ENCODE measurements at places on chromosomes 2 and 18. TPM values are rescaled to one million over a fixed set of nuclear protein-coding genes. Genes with fewer than 3 reads are reported as not detected.

DNA sequence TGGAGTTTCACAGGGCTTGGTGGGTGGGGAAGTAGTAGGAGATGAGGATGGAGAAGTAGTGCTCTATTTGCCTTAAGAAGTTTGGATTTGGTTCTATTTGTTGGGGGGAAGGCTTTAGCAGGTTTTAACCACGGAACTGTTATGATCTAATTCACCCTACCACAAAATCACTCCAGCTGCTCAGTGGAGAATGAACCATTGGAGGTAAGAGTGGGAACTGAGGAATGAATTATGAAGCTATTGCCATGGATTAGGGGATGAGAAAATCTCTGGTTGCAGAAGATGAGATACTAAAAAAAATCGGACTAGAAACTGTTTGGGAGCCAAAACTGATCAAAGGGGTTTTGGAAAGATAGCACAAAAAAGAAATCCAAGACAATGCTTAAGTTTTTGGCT, 488.9 kb downstream of the DLGAP1 start:
- DNase-seq, result no peak
- H3K4me3 ChIP-seq, result no peak overlapping the region

- no peak overlapping the region for H3K27ac ChIP-seq
- H3K4me1 ChIP-seq, result no peaks in the 10 kb centered on the region
- no peaks in the 10 kb centered on the region for H3K36me3 ChIP-seq
- DNase-seq, result no peak
- no peaks in the 10 kb centered on the region for H3K27me3 ChIP-seq
- no peak overlapping the region for H3K4me3 ChIP-seq
Observed at GRCh38 chr18:42706029-42706608, 409.4 kb downstream of the RIT2 start.

DNA sequence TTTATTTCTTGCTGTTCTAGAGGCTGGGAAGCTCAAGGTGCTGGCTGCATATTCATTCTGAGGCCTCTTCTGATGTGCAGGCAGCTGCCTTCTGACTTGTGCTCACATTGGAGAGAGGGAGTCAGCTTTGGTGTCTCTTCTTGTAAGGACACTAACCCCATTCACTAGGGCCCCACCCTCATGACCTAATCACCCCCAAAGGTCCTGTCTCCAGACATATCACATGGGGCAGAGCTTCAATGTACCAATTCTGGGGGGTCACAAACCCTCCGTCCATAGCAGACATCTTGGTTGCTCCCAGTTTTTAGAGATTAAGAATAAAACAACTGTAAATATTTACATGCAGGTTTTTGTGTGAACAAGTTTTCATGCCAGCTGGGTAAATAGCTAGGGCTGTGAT, 109.1 kb downstream of the RTP5 start:
- H3K4me1 ChIP-seq, result no peaks in the 10 kb centered on the region
- no peak for DNase-seq
- H3K4me3 ChIP-seq, result no peak overlapping the region
- no peaks in the 10 kb centered on the region for H3K27me3 ChIP-seq

DNA sequence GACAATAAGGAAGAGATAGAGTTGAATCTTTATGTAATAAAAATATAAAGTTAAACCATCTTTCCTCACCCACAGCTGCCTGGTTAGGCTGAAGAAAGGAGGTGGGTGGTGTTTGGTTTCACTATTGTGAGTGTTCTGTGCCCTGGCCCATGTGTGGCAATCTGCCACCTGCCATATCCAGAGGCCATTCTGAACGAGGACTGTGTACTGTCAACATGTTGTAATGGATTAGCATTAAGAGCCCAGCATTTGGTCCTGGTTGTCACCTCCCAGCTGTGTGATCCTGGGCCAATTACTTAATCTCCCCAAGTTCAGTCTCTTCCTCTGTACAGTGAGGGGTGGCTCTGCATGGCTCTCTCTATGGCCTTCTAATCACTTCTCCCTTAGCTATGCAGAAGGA, 118.2 kb upstream of the SEC11C start:
- no peak for DNase-seq
- peaks cover 8% of the 10 kb centered on the region for H3K27me3 ChIP-seq
- H3K27ac ChIP-seq, result no peak overlapping the region
- H3K36me3 ChIP-seq, result no peaks in the 10 kb centered on the region

DNA sequence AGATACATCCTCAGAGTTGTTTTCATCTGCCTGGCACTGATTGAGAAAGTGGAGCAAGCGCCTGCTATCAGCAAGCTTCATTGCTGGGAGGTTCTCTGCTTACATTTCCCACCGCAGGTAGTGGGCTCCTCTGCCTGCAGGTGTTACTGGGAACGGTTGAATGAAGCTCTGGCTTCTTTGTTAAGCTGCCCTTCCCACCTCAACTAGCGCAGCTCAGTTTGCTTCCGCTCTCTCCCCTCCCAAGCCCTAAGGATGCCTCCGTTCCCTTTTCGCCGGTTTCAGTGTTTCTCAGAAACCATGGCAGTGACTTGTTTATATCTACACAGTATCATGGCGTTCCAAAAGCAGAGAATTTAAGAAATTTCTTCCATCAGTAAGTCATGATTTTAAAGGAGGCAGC, 72.2 kb upstream of the B3GNT7 start:
- no peaks in the 10 kb centered on the region for H3K36me3 ChIP-seq
- H3K27me3 ChIP-seq, result peaks cover 7% of the 10 kb centered on the region
- no peak for DNase-seq
- peaks cover 4% of the 10 kb centered on the region for H3K4me1 ChIP-seq

DNA sequence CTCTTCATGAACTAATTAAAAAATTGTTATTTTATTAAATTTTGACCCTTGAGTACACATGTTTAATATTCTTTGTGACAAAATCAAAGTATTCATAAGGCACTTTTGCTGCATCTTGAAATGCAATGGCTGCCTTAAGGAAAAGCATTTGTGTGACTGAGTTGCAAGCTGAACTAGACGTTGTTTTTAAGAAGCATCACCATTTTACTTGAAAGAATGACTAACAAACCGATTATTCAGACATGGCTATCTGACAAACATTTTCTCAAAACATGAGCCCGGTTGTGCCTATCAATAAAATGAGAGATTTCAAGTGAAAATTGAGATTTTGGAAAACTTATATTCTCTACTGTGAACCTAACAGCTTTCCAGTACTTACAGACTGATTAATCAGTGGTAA, 2.8 kb downstream of the GCFC2 start:
- H3K36me3 ChIP-seq, result peaks cover 38% of the 10 kb centered on the region
- no peak overlapping the region for H3K27ac ChIP-seq
- no peak for DNase-seq

DNA sequence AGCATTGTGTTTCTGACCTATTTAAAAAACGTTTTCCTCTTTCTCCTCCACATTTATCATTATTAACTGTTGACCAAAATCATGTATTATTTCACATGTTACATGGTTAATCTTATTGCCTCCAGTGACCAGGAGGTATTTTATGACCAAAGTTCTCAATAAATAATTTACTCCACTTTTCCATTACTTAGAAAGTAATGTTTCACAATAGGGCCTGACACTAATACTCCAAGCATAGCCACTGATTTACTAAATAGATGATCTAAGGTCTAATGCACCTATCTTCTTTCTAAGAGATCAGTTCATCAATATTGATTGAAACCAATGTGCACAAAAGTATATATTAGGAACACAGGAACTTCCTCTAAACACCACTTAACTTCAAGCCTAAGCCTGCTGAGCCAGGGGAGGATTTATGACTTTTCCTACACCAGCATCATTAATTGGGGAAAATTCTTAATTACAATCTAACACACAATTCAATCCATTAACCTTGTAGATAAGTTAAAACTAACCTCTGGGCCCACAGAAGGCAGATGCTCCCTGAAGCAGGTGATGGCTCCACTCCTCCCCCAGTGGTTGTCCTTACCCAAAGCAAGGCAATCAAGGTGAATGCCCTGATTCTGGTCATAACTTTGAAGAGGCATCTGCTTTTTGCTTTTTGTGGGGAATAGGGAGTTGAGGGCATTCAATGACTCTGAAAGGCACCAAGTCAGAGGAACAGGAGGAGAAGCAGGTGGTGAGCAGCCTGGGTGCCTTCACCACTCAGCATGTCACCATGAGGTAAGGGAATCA, 33.9 kb downstream of the RBMS1 start:
- no peaks in the 10 kb centered on the region for H3K27me3 ChIP-seq
- H3K27ac ChIP-seq, result no peak overlapping the region
- peaks cover 3% of the 10 kb centered on the region for H3K36me3 ChIP-seq
- H3K4me3 ChIP-seq, result no peak overlapping the region
- H3K4me1 ChIP-seq, result peaks cover 51% of the 10 kb centered on the region
- no peak for DNase-seq

- H3K27ac ChIP-seq, result no peak overlapping the region
- H3K27me3 ChIP-seq, result peaks cover 1% of the 10 kb centered on the region
- DNase-seq, result no peak
- no peaks in the 10 kb centered on the region for H3K36me3 ChIP-seq
- no peaks in the 10 kb centered on the region for H3K4me1 ChIP-seq
Observed at GRCh38 chr2:58680755-58681310, 439.7 kb upstream of the FANCL start.

GRCh38 chr2:65826567-65826966, 394.2 kb upstream of the SPRED2 start:
- no peak overlapping the region for H3K27ac ChIP-seq
- no peaks in the 10 kb centered on the region for H3K36me3 ChIP-seq
- H3K4me3 ChIP-seq, result no peak overlapping the region
- DNase-seq, result no peak
- H3K27me3 ChIP-seq, result peaks cover 4% of the 10 kb centered on the region

GRCh38 chr2:164875334-164876205, 33.9 kb upstream of the COBLL1 start:
- no peak overlapping the region for H3K27ac ChIP-seq
- no peaks in the 10 kb centered on the region for H3K4me1 ChIP-seq
- no peaks in the 10 kb centered on the region for H3K36me3 ChIP-seq
- no peak for DNase-seq

- H3K4me3 ChIP-seq, result no peak overlapping the region
- no peak for DNase-seq
- no peaks in the 10 kb centered on the region for H3K4me1 ChIP-seq
- no peaks in the 10 kb centered on the region for H3K27me3 ChIP-seq
Observed at GRCh38 chr2:30880516-30880915, 73.3 kb upstream of the CAPN13 start.

- H3K4me3 ChIP-seq, result no peak overlapping the region
- no peaks in the 10 kb centered on the region for H3K27me3 ChIP-seq
- no peaks in the 10 kb centered on the region for H3K36me3 ChIP-seq
- H3K27ac ChIP-seq, result no peak overlapping the region
- H3K4me1 ChIP-seq, result no peaks in the 10 kb centered on the region
Observed at GRCh38 chr18:43061816-43062215, 53.7 kb downstream of the RIT2 start.

DNA sequence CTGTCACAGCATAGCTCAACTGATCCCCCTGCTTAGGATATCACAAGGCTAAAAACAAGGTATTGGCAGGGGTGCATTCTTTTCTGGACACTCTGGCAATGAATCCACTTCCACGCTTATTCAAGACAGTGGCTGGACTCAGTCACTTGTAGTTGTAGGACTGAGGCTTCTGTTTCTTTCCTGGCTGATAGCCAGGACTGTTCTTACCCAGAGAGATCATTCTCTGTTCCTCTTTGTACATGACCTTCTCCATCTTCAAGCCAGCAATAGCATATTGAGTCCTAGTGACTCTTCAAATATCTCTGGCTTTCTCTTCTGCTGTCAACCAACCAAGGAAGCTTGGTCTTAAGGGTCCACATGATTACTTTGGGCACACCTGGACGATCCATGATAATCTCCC, 241.3 kb downstream of the RBM43 start:
- H3K27ac ChIP-seq, result no peak overlapping the region
- no peak for DNase-seq
- no peaks in the 10 kb centered on the region for H3K4me1 ChIP-seq
- H3K36me3 ChIP-seq, result no peaks in the 10 kb centered on the region

GRCh38 chr2:45612731-45613130, 1.7 kb upstream of the SRBD1 start:
- H3K36me3 ChIP-seq, result no peaks in the 10 kb centered on the region
- DNase-seq, result no peak
- peaks cover 20% of the 10 kb centered on the region for H3K4me1 ChIP-seq
- no peak overlapping the region for H3K27ac ChIP-seq
- H3K4me3 ChIP-seq, result no peak overlapping the region

DNA sequence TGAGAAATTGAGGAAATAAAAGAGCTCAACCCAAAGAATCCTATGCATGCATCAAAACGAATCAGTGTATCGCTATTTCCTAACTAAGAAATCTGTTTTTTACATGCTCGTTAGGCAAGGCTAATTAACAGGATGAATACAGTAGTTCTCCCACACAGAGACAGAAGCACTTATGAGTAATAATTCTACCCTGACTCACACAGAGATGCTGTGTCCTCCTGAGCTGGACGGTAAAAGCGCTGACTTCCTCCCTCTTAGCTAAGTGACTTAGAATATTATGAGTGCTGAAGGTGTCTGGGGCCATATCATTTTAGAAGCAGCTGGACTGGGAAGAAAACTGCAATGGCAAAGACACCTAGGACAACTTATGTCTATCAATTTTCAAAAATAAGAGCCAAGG, 18.5 kb downstream of the PLEKHM3 start:
- no peak overlapping the region for H3K4me3 ChIP-seq
- H3K36me3 ChIP-seq, result no peaks in the 10 kb centered on the region
- DNase-seq, result no peak
- H3K27ac ChIP-seq, result no peak overlapping the region

GRCh38 chr2:79235135-79235534, 75.6 kb upstream of the REG3A start:
- no peaks in the 10 kb centered on the region for H3K36me3 ChIP-seq
- DNase-seq, result no peak
- H3K27me3 ChIP-seq, result no peaks in the 10 kb centered on the region
- H3K27ac ChIP-seq, result no peak overlapping the region
- no peak overlapping the region for H3K4me3 ChIP-seq
- H3K4me1 ChIP-seq, result no peaks in the 10 kb centered on the region

GRCh38 chr2:216618785-216619184, 14.4 kb upstream of the IGFBP2 start:
- DNase-seq, result no peak
- H3K27me3 ChIP-seq, result no peaks in the 10 kb centered on the region
- H3K27ac ChIP-seq, result peak overlapping the region; percentile 88
- H3K4me3 ChIP-seq, result peak overlapping the region; percentile 1
- peaks cover 23% of the 10 kb centered on the region for H3K4me1 ChIP-seq

GRCh38 chr2:177165061-177165583, 47.5 kb upstream of the HNRNPA3 start:
- peaks cover 27% of the 10 kb centered on the region for H3K4me1 ChIP-seq
- no peak overlapping the region for H3K27ac ChIP-seq
- H3K4me3 ChIP-seq, result no peak overlapping the region
- no peak for DNase-seq
- no peaks in the 10 kb centered on the region for H3K36me3 ChIP-seq

CD8A gene
- total RNA-seq, result 432 TPM

APLF gene
- total RNA-seq, result 3.5 TPM

COL5A2 gene
- total RNA-seq, result 3.3 TPM

HOXD12 gene
- not detected for total RNA-seq

ADCYAP1 gene
- total RNA-seq, result not detected

LYG2 gene
- not detected for total RNA-seq

Data from activated CD8-positive, alpha-beta T cell treated with anti-CD3 and anti-CD28 coated beads for 36 hours (primary cell).